T-helper 17 cell (primary cell): ENCODE measurements at places on chromosomes 5 and 9.

DNA sequence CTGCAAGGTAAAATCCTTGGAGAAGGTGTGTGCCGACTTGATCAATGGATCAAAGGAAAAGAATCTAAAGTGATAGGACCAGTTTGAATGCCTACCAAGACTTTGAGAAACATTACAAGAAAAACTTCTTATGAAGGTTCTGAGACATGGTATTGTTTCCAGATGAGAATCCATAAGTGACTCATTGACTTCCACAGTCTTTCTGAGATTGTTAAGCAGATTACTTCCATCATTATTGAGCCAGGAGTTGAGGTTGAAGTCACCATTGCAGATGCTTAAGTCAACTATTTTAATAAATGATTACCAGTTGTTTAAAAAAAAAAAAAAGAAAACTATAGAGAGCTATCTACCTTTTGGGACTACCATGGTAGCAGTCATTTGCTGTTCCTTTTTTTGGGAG, 7.0 kb downstream of the LNPEP start:
- DNase-seq, result no peak

DNA sequence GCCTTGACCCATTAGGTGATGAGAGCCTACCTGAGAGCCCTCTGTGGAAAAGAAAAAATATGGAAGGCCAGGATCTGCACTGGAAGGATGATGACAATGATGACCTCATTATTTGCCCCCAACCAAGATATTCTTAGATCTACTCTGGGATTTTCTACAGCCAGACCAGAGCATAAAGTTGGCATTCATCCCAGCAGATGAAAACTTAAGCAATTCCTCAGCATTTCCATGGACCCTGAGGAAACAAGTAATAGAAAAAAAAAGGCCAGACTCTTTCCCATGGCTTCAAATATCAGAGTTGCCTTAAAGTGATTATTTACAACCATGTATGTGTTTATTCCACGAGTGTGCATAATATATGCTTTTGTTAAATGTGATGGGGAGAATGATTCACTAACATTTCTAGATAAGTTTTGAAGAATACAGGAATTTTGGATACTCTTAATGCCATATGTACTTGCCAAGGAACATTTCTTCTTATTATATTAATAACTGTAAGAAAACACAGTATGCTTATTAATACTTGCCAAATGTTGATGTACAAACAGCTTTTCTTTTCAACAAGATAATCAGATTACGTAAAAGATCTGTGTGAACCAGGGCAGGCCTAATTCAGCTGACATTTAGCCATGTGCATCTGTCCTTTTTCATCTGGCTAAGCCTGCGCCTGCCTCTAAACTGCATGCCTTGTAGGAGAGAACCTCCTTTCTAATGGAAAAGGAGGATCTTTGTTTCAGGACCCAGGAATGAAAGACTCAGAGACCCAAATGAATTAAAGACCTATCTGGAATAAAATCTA, 94.8 kb downstream of the ARRDC3 start:
- DNase-seq, result no peak

DNA sequence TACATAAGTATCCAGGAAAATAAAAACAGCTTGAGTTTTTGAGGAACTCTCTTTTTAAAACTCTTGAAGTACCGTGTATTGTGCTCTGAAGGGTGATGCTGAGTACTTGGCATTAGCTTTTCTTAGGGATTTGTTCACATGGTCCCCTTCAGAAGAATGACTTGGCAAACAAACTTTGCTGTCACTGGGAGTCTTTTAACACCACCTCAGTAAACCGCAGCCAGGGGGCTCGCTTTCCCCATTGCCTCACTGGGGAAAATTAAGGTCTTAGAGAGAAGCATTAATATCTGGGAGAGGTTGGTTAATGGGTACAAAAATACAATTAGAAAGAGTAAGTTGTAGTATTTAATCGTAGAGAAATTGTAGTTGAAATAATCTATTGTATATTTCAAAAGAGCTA, 105.9 kb upstream of the DAP start:
- no peak for DNase-seq

DNA sequence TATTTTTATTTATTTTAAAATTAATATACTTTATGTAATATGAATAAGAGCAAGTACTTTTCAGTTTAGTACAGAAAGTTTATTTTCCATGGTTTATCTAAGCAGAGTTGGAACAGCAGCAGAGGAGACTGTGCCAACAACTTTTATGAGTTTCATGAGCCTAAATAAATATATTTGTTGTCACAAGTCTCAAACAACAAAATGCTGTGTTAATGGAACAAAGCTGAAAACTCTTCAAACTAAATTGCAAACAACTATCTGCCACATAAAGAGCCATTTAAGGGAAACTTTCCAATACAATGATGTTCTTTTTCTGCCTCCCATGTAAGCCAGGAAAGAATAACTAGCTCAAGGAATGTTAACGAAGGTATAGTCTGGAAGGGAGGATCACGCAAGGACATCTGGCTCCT, 96.1 kb downstream of the FBN2 start:
- no peak for DNase-seq

GRCh38 chr9:136410500-136411287, at the start of the genes ENTR1 and PMPCA:
ENTR1 (minus strand) TSS chr9:136410614; CDS start chr9:136410397, 217 bp downstream.
PMPCA (plus strand) TSS chr9:136410658; CDS start chr9:136410669, 11 bp downstream.
- peak; percentile 90 for DNase-seq

DNA sequence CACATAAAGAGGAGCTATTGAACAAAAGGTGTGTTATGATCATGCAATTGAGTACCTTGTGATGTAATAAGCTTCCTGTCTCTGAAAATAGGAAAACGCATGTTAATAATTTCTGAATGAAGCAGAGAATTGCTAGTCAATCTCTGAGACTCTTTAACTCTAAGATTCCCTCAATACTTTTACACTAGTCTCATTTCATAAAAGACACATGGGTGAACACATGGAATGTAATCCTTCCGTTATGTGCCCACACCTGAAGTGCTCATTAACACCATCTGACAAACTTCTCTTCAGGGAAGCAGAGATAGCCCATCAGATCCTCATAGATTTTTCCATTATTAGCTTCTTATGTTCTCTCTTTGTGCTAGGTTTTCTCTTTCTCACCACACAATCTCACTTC, 182.4 kb downstream of the TLR4 start:
- DNase-seq, result no peak

GRCh38 chr5:79486116-79486515, 27.8 kb downstream of the HOMER1 start:
- DNase-seq, result no peak

- no peak for DNase-seq
Observed at GRCh38 chr9:86176468-86176867, 77.1 kb upstream of the GOLM1 start.

DNA sequence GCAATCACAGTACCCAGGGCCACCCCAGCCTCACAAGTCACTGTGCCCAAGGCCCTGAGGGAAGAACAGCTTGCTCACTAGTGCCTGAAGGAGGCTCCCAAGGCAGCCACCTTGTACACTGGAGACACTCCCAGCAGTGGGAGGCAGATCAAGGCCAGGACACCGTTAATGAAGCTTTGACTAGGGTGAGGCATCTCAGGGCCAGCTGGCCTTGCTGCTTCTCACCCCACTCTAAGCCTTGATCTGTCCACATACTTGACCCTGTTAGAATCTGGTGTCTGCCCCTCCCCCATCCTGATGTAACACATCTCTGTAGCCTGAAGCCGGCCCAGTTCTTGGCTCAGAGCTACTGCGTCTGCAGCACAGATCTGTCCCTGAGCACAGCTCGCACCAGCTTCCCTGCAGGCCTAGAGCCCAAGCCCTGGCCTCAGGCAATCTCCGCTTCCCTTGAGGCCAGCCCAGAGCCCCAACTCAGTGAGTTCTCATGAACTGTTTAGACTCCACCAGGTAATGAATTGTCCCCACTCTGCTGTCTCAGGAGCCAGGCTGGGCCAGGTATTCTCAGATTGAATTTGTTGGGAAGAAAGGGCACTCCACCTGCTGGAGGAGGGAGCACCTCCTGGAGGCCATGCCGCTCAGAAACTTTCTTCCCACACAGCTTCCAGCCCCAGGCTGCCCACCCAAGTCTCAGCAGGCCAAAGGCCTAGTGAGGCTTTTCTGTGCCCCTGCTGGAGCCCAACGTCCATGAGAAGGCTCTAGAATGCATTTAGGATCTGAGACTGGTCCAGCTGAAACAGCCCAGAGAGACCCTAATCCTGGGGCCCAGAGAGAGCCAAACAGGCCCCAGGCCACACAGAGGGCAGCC, 13.4 kb upstream of the JADE2 start:
- no peak for DNase-seq

DNA sequence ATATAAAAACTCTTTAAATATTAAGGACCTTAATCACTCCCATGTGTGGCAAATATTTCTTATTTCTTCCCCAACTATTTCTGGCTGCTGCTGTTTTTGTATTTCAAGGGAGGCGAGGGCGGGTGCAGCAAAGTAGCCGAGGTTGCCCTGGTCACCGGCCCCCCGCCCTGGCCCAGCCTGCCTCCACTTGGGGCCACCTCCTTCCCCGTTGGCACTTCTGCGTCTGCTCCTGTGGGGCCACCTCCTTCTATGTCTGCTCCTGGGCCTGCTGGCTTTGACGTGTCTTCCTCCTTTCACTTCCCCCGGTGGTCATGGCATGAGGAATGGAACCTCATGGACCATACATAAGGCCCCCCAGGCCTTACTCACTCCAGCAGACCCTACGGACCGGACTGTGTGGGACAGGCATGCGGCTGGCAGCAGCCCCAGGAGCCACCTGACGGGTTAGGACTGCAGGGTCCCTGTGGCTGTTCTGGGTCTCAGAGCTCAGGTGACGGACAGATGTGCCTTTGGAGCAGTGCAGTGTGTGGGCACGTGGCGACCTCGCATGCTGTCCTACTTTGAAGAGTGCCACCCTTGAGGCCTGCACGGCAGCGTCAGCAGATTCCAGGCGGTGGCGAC, 5.8 kb upstream of the ENTPD8 start:
- no peak for DNase-seq

DNA sequence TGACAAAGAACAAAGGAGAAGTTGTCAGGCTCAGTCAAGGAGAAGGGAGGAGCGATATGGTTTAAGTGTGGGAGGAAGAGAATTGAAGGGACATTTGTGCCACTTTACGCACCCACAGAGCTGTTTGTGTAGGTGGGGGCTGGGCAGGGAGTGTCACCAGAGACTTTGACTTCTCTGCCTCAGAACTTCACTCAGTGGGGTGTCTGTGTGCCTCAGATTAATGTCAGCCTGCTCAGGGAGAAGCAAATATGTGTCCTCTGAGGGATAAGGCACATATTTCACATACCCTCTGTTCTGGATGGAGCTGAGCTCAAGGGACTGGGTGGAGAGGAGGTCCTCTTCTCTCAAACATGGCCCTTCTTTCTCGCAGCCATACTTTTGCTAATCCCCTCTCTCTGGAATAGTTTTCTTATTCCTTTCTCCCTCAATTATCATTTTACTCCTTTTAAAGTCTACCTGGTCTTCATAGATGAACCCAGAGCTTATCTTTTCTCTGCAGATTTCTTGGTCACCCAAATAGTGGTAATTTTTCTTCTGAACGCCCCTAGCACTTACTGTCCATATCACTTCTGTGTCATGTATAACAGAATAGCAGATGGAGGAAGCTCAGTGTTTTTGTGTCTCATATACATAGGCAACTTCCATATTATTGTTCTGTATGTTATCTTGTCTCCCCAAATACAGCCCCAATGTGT, 77.0 kb downstream of the IQGAP2 start:
- DNase-seq, result no peak

GRCh38 chr9:134442486-134443173, 116.4 kb downstream of the RXRA start:
- DNase-seq, result no peak

DNA sequence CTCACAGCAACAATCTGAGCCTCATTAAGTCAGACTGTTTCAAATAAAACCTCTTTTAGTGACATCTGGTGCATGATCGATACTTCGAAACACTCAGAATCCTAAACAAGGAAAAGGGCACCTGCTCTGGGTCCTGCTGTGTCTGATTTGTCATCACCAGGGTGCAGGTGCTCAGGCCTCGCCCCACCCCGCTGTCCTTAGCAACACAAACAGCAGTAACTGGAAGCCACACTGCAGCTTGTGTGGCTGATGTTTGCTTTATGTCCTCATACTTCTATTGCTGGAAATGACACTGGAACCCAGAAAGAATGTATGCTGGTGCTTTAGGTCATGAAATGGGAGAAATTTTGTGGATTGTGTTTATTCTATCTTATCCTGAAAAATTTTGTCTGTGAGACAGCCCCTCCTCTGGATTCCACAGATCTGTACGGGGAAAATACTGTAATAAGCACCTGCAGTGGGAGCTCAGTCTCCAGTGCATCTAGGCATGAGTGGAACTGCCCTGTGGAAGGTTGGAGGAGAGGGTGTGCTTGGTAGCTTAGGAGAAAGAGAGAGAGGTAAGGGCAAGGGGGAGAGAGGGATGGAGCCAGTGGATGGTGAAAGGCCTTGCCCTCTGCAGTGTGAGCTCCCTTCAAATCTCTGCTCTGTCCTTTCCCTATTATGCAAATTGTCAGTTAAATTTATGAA, 284.2 kb downstream of the SMARCA2 start:
- no peak for DNase-seq

- no peak for DNase-seq
Observed at GRCh38 chr9:970151-970996, 6.1 kb upstream of the DMRT3 start.

DNA sequence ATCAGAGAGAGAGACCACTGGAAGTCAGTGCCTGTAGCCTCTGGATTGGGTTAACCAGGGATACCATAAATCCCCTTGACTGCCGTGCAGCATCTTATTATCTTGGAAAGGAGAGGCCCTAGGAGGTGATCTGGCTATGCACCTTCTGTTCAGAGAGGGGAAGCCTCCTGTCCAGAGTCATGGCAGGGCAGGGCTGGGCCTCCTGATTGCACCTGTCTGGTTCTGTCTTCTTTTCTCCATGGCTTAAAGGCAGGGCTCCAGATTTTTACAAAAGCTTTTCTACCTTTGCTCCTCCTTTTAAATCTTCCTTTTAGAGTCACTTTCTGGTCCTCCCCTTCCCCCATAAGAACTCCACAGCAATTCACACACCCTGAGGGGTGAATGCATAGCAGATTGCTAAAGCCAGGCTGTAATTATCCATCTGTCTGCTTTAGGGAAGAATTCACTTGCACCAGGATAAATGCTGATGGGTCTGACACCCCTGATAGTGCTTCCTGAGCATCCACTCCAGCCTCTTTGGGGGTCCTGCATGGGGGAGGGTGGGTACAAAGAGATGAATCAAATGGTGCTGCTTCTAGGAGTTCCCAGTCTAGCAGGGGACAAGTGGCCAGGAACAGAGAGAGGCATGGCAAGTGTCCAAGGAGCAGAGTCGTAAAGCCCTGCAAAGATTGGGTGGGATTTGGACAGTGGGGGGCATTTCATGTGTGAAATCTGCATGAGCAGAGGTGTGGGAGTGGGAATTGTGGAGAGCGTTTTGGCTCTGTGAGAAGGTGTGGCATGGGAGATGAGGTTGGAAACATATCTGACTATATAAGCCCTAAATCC, 141.3 kb upstream of the ALDH1B1 start:
- DNase-seq, result no peak
